ENCODE measurements at places on chromosomes 5 and 9. TPM values are rescaled to one million over a fixed set of nuclear protein-coding genes. Genes with fewer than 3 reads are reported as not detected.

GFI1B gene
- not detected for total RNA-seq

AIF1L gene
- total RNA-seq = 27.2 TPM

STXBP1 gene
- total RNA-seq = 5.9 TPM

ADGRD2 gene
- total RNA-seq = not detected

ARHGEF39 gene
- total RNA-seq = 15.4 TPM

STX17 gene
- 22.9 TPM for total RNA-seq

NUP155 gene
- 47.2 TPM for total RNA-seq

KLHL3 gene
- 16.9 TPM for total RNA-seq

RASEF gene
- total RNA-seq = 38.8 TPM

S100Z gene
- not detected for total RNA-seq

CCDC192 gene
- 2.5 TPM for total RNA-seq

IFNK gene
- total RNA-seq = not detected

OMD gene
- not detected for total RNA-seq

CORO2A gene
- 24.3 TPM for total RNA-seq

GCNT1 gene
- total RNA-seq = 7.9 TPM

KCNT1 gene
- not detected for total RNA-seq

PKD2L2 gene
- not detected for total RNA-seq

IARS1 gene
- total RNA-seq = 130 TPM

DDX46 gene
- total RNA-seq = 88.2 TPM

SPINK6 gene
- not detected for total RNA-seq

PCDHGA9 gene
- total RNA-seq = 18.1 TPM
